ENCODE measurements at places on chromosomes 12 and 14. TPM values are rescaled to one million over a fixed set of nuclear protein-coding genes. Genes with fewer than 3 reads are reported as not detected.

Gene NPFF
- total RNA-seq, result not detected

DNA sequence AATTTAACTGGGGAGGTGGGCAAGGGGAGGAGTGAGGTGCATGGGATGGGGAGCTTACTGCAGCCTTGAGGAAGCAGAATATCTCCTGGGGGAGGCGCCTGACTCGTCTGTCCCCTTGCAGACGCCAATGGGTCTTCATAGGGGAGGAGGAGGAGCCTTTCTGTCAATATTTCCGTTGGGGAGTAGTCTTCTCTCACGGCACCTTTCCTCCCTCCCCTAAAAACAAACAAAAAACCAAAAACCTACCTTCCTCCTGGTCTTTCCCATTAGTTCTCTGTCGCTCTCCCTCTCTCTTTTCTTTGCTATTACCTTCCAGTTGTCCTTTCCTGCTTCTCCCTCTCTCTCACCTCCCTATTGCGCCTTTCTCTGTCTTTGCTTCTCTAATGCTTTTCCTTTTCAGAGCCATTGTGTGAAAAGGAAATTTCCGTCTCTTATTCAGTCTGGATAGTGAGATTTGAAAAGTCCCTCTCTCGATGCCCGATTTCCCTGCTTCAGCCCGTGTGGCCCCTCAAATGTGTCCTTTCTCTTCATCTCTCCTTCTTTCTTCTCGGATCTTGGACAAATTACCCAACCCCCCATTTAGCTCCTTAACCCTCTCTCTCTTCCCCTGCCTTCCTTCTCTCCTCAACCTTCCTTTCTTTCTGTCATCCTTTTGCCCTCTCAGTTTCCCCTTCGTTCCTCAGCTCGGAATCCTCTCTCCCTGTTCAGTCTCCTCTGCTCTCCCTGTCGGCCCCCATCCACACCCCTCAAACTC lies 5.9 kb downstream of the GPR84 start:
- no peak for DNase-seq

Gene KRT79
- not detected for total RNA-seq

- DNase-seq, result no peak
Measured at GRCh38 chr12:30378307-30378706, 317.4 kb downstream of the IPO8 start.

- DNase-seq, result peak; percentile 54
Measured at GRCh38 chr14:104678346-104678745, 11.1 kb upstream of the INF2 start.

GRCh38 chr12:131133015-131133905 lies 179.6 kb downstream of the ADGRD1 start:
- DNase-seq, result no peak

Gene CCDC184
- total RNA-seq, result 1.0 TPM

Gene SALL2
- total RNA-seq, result 3.4 TPM

Gene ACRBP
- 1.4 TPM for total RNA-seq

Gene GALNT16
- total RNA-seq, result 70.5 TPM

GRCh38 chr14:93096691-93097322 lies 18.9 kb downstream of the ITPK1 start:
- peak; percentile 64 for DNase-seq

DNA sequence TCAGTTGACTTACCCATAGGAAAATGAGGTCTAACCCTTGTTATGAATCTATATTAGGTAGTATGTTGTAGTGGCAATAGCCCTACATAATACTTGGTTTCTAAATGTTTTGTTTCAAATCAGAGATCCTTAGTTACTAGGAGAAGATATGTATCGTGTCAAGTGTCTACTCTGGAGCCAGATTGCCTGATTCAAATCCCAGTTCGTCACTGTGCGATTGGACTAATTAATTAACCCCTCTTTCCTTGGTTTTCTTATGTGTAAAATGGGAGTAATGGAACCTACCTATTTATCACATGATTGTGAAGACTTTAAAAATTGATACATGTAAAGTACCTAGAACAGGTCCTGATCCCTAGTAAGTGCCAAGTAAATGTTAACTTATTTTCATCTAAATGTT lies 1.4 kb downstream of the LETMD1 start:
- DNase-seq, result no peak

DNA sequence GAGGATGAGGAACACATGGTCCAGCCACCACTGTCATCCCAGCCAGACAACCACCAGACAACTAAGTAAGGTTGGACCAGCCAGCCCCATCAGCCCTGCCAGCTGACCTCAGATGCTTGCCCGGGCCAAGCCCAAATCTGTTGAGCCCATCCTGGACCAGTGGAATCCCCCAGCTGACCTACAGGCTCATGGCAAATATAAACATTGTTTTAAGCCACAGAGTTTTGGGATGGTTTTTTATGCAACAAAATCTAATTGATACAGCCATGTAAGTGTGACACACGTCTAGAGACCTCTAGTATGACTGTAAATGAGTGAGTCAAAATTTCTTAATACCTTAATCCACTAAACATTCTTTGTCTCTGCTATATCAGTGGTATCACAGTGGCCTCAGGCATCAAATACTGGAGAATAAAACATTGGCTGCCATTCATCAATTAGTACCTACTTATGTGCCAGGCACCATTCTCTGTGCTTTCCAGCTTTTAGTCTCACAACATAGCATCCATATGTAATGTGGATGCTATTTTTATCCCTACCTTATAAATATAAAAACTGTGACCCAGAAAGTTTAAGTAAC lies 24.2 kb upstream of the NT5DC3 start:
- DNase-seq, result no peak

GRCh38 chr12:5884285-5884684 lies 60.8 kb downstream of the ANO2 start:
- DNase-seq, result no peak

DNA sequence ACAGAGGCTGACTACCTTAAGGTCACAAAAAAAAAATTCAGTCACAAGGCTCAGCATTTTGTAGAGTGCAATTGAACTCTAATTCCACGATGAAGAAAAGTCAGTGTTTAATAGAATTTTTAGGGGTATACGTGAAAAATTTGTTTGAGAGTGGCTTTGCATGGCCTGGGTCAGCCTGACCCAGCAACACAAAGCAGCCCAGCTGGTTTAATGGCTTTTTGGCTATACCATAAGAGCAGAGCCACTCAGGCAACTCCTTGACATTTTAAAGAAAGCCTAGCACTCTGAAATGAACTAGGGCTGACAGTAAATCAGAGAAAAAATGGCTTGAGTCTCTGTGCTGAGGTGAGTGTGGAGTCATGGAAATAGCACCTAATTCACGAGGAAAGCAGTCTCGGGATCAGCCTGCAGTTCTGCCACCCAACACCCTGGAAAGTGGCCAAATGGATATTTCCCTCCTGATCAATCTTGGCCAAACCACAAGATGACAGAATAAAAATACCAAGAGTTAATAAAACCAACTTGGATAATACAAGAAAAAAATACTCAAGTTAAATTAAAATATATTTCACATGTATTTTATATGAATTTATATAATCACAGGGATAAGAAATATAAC lies 59.5 kb downstream of the GALNT4 start:
- DNase-seq, result no peak

Gene MEG3
- total RNA-seq, result 17.5 TPM

GRCh38 chr14:71688576-71688975 lies 243.7 kb upstream of the RGS6 start:
- no peak for DNase-seq

GRCh38 chr12:93802293-93802692 lies 125.1 kb downstream of the CRADD start:
- peak; percentile 36 for DNase-seq

DNA sequence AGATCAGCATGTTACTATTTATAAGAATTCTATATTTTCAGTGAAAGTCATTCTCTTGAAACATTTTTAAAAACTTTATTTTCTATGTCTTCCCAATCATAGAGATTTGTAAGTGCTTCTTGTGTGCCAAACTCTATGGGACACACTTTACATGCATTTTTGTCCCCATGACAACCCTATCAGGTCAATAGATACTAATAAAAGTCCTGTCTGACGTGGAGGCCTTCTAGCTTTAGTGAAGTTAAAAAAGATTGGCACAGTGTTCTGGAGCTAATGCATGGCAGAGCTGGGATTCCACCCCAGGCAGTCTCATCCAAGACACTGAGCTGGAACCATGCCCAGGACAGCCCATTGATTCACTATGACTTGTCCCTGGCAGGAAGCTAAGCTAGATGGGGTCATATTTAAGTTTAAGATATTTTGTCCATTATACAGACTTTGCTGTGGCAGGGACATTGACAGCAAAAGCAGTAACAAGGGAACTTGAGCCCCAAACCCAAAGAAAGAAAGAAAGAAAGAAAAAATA lies 28.1 kb downstream of the TTC6 start:
- no peak for DNase-seq

- no peak for DNase-seq
Measured at GRCh38 chr14:87181288-87181687, 811.7 kb downstream of the GALC start.

- DNase-seq, result no peak
Measured at GRCh38 chr14:29587761-29588470, 339.7 kb downstream of the PRKD1 start.

Gene KCTD10
- 21.5 TPM for total RNA-seq

DNA sequence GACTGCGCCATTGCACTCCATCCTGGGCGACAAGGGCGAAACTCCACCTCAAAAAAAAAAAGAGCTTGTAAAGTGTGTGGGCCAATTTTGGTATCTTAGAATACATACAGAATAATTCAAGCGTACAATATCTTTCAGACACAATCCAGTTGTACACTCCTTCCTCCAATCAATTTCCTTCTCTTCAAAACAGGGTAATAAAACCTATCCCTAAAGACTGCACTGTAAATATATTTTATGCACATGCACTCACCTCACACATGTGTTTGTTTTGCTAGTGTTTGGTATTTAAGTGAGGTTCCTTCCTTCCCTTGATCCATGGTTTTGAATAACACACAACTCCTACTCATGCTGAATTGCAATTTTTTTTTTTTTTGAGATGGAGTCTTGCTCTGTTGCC lies 125.9 kb downstream of the PRICKLE1 start:
- DNase-seq, result no peak

- DNase-seq, result peak; percentile 28
Measured at GRCh38 chr14:90742729-90743128, 73.5 kb downstream of the TTC7B start.

DNA sequence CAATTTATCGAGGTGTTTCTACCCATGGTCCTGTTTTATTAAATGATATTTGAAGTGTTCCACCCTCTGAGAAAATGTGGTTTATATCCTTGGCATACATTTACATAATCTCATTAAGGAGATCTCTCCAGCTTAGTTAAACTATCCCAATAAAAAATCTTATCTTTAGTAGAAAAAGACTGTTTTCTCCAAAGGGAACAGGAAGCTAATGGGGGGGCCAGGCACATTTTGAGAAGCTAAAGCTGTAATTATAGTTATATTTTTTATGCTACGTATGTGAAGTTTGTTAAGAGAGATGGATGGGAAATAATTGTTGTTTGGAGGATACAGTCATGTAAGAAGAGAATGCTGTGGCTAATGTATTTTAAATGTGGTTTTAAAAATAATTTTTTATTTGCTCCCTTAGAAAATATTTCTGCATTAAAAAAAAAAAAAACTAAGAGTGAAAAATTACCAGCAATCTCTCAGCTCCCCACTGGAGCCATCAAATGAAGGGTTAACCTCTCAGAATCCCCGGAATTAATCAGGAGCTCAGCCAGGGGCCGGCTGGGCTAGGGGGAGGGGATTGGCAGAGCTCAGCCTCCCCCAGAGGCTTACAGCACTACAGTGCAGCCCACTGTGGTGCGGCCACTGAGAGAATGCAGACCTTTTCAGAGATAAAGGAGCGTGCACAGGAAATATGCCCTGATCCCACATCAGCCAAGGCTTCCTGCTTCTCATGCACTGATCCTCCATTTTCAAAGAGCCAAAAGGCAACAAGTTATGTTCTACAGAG lies 185.8 kb downstream of the EGLN3 start:
- peak; percentile 19 for DNase-seq

DNA sequence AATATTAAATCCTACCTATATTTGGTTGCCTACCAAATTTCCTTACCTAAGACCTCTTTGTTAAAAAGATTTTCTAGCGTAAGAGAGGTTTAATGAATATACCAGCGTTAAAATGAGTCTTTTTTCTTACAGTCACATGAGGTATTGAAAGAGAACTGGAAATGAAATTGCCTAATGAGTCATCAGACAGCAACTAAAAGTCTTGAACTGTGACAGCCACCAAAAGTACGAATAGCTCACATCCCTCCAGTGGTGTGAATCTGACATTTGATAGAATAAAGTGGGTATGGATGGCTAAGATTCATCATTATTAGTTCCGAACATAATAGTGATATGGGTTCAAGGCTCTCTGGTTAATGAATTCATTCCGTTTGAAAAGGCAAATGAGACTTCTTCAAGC lies 1297.3 kb downstream of the AACS start:
- no peak for DNase-seq

Gene SLC35E3
- 5.1 TPM for total RNA-seq

Gene KRT3
- not detected for total RNA-seq

DNA sequence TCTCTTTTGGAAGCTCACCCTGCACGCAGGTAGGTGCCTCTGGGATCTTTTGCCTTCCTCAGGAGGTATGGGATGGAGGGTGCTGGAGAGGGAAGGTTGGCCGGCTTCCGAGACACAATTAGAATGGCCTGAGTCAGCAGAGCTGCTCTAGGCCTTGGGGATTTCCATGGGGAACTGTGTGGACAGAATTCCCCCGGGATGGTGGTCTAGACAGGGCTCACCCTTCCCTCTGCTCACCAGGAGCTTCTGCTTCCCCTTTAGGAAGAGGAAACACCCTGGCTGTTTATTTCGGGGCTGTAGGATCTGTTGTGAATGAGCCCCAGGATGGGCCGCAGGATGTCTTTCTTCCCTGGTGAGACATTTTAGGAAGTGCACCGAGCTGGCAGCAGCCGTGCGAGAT lies 43.7 kb upstream of the TMED10 start:
- DNase-seq, result no peak

DNA sequence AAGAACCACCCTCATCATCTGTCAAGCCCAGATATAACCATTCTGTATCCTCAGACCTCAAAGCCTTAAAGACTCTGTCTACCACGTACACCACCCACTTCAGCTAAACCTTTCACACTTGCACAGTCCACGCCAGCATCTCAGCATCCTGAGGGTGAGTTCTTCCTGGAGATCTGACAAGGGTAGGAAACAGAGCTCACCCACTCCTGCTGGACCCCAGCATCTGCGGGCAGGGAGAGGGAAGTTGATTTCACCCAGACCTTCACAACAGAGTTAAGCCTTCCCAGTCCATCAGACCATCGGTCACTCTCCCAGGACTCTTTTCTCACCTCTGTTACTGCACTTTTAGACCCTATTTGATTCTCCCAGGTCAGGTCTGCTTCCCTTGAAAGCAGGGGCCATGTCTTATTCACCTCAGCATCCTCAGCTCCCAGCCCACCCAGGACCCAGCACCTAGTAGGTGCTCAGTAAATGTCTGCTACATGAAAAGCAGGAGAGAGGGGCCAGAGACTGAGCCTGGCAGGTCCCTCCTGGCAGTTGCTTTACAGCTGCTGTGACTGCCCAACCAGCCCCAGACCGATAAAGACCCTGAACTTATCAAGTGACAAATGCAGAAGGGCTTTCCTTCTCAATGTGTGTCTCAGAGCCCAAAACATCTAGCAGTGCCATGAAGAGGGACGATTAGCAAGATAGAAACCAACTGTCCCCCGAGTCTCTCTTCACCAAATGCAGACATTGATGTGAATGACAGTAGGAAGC lies 34.1 kb downstream of the ANO2 start:
- DNase-seq, result no peak

Gene KRT1
- total RNA-seq, result not detected

- no peak for DNase-seq
Measured at GRCh38 chr12:90954921-90955320, at the start of gene CCER1. CCER1 (minus strand) TSS chr12:90955176; CDS start chr12:90954742, 434 bp downstream.

Gene C12orf60
- total RNA-seq, result 1.9 TPM

All from left ventricle myocardium inferior (tissue), 1 donor.